AG20443 (cell line): ENCODE measurements at places on chromosomes 3 and 15.

GRCh38 chr15:63501256-63502089, 2.9 kb upstream of the USP3 start:
- peak; percentile 91 for DNase-seq

DNA sequence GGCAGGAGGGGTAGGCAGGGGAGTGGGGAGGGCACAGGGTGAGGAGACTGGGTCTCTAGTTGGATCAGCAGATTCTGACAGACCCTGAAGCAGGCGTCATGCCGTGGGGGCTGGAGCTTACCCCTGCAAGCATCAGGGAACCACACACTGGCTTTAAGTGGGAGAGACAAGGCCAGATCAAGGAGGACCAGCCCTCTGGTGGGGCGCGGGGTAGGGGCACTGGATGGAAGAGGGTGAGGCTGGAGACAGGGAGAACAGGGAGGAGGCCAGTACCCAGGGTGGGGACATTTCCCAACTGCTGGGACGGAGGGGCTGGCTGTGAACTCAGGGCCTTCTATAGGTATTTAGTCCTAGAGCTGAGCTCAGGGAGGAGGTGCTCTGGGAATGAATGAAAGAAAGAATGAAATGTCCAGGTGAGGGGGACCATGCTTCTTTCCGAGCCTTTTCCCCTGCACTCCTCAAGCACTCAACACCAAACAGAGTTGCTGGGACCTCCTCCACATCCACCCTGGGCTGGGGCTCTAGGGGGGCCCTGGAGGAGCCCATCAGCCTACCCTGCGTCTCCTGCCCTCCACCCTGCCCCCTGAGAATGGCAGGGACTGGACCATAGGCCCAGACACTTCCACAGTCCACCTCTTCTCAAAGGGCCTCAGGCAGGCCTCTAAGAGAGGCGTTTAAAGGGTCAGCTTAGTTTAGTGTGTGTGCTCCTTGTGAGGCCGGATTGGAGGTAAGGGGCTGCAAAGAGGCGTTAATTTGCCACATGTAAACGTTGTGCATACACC, 49.0 kb upstream of the FGD5 start:
- no peak for DNase-seq

DNA sequence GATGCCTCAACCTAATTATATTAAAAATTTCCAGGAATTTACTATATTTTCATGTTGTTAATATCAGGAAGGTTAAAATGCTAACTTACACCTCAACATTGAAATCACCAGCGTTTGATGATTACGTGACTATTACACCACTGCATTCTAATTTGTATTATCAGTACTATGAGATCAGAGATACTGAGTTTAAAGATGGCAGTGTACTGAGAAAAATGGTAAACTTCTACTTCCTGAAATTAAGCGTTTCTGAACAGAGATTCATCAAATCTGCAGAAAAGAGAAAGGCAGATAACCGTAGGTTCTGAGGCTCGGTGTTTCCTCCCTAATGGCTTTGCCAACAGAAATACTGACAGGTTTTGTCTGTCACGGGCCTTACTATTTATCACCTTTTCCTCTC, 69.9 kb downstream of the CRTC3 start:
- DNase-seq: no peak

- peak; percentile 35 for DNase-seq
These were observed 16.1 kb upstream of the CNTN3 start for GRCh38 chr3:74630602-74631001.

DNA sequence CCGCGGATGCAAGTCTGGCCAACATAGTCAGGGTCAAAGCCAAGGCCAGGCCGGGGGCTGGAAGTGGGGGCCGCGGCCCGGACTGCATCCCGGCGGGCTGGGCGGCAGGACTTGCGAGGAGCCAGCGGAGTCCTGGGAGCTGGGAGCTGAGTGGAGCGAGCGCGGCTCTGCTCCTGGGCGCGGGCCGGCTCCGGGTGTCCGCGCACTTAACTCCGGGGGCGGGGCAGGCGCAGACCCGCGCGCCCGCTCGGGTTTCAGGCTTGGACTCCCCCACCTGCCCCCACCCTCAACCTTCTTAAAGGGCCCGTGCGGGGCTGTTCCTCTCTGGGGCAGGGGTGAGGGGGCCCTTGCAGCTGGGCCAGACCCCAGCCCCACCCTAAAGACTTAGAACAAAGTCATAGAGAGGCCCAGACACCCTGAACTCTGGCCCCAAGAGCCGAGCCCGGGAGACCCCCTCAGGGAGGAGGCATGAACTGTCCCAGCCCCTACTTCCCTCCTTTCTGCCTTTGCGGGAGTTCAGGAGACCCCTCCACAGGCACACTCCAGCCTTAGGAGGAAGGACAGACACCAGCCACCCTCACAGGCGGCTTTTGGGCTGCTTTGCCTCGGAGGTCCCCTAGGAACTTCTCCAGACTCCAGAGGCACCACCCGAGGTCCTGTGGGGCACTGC, at the start of gene CSPG4:
TSS of gene CSPG4 (minus strand) at position 181 of the 670 bp plus-strand sequence. CDS start at position 88, 93 bp downstream.
- DNase-seq: peak; percentile 90
